ENCODE measurements at places on chromosomes 7 and 10.

GRCh38 chr7:50416527-50417182 is 33.5 kb downstream of the FIGNL1 start:
- DNase-seq: peak; percentile 42

DNA sequence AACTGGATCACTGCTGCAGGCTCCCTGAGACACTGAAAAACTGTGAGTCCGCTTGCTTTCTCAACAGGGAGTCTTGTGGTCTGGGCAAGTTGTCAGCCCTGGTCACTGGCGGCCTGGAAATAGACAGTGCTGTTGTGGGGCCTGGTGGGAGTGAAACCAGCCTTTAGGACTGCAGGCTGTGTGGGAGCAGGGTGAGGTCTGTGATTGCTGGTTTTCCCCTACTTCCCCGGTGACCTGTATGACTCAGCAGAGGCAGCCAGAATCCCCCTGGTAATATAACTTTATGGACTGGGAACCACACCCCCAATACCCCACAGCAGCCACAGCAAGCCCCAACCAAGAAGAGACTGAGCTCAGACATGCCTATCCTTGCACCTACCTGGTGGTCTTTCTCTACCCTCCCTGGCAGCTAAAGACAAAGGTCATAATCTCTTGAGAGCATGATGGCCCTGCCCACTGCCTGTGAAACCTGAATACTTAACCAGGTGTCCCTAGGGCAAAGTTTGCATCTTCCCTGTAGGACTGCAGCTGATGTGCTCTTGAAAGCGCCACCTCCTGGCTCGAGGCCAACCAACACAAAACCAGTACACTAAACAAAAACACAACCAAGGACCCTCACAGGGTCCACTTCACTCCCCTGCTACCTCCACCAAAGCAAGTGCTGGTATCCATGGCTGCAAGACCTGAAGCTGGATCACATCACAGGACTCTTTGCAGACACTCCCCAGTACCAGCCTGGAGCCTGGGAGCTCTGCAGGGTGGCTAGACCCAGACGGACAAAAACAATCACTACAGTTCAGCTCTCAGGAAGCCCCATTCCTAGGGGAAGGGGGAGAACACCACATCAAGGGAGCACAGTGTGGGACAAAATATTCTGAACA is 7.2 kb upstream of the ADAM22 start:
- peak; percentile 92 for DNase-seq

- no peak for DNase-seq
Observed at GRCh38 chr10:133096616-133097269, 9.0 kb downstream of the ADGRA1 start.

DNA sequence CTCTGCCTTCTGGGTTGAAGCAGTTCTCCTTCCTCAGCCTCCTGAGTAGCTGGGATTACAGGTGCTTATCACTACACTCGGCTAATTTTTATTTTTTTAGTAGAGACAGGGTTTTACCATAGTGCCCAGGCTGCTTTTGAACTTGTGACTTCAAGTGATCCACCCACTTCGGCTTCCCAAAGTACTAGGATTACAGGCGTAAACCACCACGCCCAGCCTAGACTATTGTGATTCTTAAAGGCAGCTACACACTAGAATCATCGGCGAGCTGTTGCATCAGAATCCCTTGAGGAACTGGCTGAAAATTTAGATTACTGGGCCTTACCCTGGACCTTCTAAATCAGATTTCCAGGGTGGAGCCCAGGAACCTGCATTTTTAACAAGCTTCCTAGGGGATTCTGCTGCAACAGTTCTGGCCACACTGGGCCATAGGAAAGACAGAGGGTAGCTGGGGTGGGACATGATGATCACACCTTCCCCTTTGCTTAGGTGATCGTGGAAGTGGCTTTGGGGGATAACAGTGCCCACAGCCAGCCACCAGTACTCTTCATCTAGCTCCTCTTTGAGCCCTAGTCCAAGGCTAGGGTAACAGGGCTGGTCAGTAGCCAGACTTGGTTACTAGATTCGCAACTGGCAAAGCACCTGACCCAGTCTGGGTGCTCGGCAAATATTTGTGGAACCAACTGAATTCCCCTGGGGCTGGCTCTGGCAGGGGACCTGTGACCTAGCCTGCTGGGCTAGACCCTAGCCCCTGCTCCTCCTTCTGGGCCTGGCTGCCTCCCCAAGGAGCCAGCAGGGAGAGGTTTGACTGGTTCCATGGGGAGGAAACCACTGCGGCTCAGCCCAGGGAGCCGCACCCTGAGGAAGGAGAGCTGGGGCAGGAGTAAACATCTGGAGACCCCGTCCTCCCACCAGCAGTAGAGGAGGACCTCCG is 67.1 kb upstream of the DUSP5 start:
- peak; percentile 42 for DNase-seq

DNA sequence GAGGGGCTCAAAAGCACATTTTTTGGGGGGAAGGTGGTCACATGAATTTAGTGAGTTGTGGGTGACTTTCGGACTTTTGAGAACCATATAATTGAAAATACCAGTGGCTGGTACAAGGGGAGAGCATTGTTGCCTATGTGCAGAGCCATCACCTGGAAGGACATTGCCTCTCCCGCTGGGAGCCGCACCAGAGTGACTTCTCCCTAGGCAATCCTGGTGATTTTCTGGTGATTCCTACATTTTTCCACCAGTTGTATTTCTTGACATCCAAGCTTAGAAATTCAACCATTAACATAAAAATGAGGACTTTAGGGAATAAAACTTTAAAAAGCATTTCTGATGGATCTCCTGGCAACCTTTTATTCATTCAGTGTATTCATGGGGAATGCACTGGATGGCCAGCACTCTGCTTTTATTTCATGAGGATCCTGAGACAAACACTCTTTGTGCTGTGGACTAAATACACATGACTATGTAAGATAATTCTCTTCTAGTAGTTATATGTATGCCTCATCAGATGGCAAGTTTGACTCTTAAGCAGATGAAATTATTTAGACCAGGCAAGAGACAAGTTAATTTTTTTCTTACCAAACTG is 41.8 kb upstream of the MKI67 start:
- DNase-seq: no peak

DNA sequence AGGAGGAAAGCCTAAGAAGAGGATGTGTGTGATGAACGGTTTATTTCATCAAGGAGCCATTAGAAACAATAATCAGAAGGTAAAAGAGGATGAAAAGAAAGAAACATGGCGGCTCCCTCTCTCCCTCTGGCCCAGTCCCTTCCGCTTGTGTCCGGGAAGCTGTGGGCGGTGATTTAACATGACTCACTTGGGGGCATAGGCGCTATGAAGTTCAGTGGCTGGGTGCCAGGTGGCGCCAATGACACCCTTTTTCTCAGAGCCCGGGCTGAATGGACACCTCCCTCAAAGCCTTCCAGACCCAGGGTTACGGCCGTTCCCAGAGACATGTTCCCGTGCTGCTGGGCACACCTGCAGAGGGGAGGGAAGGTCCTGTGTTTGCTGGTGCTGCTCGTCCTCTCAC is 244.0 kb downstream of the SKAP2 start:
- DNase-seq: peak; percentile 87

GRCh38 chr7:104972500-104972899 is 41.5 kb upstream of the KMT2E start:
- DNase-seq: no peak

- DNase-seq: peak; percentile 79
Observed at GRCh38 chr10:109956454-109957091, 33.3 kb upstream of the XPNPEP1 start.
